ENCODE measurements at places on chromosomes 7 and 10. TPM values are rescaled to one million over a fixed set of nuclear protein-coding genes. Genes with fewer than 3 reads are reported as not detected.

Gene NEUROD6
- not detected for total RNA-seq

Gene ENKUR
- total RNA-seq, result not detected

Gene ASIC3
- total RNA-seq, result 0.93 TPM

DNA sequence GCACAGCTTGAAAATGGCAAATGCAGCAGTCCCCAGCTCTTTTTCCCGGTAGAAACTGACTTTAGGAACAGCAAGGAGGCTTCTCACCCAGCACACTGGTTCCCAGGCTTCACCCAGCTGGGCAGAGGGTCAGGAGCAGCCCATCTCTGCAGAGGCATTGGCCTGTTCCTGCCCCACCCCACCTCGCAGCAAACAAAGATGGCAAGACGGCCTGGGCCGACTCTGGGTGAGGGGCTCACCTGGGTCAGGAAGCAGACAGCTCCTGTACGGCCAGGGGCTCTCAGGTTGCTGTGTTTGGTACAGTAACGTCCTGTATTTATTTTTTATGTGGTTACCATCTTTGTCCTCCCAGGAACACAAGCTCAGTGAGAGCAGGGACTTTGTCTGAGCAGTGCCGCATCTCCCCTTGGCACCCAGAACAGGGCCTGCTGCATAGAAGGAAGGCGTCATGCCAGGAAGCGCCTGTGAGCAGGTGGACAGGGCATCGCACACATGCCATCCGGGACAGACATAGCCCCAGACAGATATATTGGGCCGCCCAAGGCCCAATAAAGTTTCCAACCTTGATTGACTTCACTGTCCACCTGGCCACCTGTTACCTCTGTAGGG lies 585.0 kb upstream of the FOXK1 start:
- no peak for DNase-seq

DNA sequence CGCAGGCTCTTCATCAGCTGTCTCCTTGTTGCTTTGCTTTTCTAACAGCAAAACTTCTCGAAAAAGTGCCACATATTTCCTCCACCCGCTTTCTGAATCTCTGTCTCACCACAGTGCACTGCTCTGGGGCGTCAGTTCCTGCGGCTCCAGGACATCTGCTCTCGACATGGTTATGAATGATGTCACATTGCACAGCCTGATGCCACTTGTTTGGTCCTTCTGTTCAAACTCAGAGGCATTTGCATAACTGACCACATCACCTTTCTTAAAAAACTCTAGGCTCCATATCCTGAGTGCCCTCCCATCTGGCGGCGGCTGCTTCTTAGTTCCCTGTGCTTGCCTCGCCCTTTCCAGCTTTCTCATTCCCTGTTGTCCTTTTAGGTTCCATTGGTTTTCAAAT lies 469.3 kb upstream of the COBL start:
- DNase-seq, result no peak

DNA sequence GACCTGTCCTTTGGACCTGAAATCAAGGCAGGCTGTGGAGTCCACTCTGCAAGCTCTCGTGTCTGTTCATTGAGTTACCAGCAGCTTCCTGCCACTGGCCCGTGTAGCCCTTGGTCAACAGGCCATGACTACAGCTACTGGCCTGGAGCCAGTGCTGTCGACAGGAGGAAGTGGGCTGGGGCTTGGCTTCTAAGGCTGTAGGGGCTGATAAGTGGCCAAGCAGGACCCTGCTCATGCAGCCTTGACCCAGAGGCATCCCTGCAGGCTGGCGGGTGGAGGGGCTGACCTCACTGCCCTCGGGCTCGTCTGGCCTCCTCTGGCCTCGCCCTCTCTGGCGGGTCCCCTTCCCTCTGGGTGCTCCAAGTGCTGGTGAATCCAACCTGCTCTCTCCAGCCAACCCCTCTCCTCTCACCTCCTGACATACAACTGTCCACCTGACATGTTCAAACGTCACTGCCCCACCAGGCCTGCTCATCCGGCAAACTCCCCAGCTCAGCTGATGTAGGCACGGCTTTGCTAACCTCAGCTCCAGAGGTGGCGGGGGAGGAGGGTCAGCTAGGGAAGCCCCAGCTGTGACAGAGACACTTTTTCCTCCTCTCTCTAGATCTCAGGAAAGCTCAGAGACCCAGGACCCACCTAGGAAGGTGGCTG lies 188.6 kb upstream of the LYZL2 start:
- no peak for DNase-seq

GRCh38 chr10:132168571-132169030 lies 18.1 kb upstream of the DPYSL4 start:
- no peak for DNase-seq

- DNase-seq, result no peak
These were observed 19.5 kb downstream of the TSPAN15 start for GRCh38 chr10:69470463-69471384.

DNA sequence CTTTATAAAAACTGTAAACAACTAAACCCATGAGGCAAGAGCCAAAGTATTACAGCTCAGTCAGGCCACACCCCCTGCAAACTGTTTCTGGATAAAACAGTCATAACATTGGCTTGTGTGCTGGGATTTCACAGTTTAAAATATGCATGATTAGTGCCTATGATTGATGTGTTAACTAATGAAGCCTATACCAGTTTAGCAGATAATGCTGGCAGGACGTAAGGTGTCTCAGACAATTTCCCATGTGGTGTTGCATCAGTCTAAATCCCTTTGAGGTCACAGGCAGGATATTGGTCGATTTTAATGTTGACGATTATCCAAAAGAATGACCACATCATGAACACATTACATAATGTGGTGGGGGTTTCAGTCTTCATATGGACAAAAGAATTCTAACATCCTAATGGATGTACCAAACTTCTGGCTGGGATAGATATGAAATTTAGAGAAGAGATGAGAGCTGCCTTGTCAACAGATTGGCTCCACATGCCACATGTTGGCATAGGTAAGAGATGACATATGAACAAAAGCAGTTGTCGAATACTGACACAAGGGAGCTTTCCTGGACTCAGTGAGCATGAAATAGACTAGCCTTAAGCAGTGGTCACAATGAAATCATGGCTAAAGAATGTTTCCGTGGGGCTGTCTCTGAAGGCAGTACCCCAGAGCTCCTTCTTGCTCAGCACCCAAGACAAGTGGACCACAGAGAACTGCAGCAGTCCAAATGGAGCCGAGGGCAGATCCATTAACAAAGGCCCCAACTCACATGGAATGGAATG lies 445.6 kb downstream of the GFRA1 start:
- no peak for DNase-seq

DNA sequence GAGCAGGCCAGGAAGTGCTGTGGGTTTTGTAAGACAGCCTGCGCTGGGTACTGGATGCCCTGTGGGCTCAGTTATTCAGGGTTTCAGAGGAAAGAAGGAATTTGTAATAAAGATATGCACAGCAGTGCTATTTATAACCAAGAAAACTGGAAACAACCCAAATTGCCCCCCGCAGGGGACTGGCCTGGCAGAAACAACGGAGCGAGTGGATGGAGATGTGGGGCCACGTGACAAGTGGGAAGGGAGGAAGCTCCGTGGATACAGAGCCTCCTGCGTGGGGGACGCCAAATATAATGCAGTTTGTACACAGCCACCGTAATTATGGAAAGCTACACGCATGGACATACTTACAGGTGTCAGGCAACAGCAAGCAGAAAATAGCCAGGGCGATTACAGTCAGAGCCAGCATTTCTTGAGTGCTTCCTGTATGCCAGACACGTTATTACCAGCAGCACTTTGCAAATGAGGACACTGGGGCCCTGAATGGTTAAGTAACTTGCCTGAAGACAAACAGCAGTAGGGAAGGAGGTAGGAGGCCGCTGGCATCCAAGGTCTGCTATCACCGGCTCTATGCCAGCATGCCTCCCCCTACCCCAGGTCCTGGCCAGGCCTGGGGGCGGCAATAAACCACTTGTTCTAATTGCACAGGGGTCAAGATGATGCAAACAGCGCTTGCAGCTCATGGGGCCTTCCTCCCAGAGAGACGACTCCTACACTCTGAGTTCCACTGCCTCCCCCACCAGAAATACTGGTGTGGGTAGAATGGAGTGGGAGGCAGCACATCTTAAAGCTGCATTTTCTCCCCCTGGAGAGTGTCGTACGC lies 8.7 kb upstream of the CAMK2B start:
- DNase-seq, result no peak

GRCh38 chr7:33666531-33666930 lies 238.8 kb upstream of the BMPER start:
- DNase-seq, result no peak
